Adrenal gland (tissue), 19 donors: ENCODE measurements at places on chromosomes 1 and 21. TPM values are rescaled to one million over a fixed set of nuclear protein-coding genes. Genes with fewer than 3 reads are reported as not detected.

DNA sequence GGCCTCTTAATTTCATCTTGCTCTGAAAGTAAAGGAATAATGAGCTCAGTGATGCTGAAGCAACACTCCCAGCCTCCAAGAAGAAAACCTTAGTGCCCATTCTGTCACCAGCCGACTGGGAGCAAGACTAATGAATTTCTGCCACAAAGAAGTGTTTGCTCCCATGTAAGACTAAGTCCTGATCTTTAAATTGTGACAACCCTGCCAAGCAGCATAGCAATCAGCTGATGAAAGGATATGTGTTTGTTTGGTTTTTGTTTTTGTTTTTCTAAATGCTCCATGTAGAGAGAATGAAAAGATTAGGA, 113.7 kb upstream of the PALMD start:
- no peak for DNase-seq

DNA sequence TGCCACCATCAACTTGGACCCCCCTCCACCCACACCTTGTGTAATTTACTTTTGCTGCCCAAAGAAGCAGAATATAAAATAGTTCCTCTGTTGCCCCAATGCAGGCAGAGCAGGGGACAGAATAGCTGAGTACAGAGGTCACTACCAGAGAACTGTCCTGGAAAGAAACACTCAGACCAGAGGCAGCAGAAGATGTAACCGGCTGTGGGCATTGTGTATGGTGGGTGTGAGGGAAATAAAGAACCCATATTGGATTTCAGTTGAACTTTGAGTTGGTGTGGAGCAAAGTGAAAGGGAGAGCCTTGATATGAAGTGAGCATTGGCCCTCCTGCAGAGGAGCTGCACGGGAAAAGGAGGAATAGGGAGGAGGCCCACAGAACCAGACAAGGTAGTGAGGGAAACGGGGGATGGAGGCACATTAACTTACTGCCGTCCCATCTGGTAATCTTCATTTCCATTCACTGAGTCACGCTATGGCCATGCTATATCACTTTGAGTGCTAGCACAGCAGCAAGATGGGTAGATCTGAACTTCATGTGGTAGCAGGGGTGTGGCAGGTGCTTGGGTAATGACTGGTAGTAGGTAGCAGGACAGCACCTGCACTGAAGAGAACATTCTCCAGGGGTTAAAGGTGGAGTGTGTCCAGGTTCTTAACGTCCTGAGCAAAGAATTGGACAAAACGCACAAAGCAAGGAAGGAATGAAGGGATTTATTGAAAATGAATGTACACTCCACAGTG, 56.3 kb upstream of the FBXO28 start:
- no peak for DNase-seq

GRCh38 chr1:214332946-214333798, 52.2 kb downstream of the SMYD2 start:
- DNase-seq = peak; percentile 84

GRCh38 chr1:208108213-208108608, 136.0 kb downstream of the PLXNA2 start:
- DNase-seq = no peak

DNA sequence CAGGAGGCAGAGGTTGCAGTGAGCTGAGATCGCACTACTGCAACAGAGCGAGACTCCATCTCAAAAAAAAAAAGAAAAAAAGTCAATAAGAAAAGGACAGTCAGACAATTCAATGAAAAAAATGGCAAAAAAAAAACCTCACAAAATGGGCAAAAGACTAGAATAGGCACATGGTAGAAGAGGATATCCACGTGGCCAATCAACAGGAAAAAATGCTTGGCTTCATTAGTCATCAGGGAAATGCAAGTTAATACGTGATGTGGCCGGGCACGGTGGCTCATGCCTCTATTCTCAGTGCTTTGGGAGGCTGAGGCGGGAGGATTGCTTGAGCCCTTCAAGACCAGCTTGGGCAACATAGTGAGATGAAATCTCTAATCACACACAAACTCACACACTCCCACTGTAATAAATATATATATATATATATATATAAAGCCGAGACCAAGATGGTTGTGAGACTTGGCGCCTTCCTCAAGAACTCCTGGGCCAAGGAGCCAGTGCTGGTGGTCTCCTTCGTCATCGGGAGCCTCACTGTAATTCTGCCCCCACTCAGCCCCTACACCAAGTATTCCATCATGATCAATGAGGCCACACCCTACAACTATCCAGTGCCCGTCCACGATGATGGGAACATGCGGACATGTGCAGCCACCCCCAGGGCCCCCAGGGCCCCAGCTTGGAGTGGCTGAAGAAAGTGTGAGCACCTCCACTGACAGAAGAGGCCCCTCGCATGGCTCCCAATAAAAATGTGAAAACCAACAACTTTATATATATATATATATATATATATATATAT, 22.9 kb upstream of the LEFTY2 start:
- no peak for DNase-seq

DNA sequence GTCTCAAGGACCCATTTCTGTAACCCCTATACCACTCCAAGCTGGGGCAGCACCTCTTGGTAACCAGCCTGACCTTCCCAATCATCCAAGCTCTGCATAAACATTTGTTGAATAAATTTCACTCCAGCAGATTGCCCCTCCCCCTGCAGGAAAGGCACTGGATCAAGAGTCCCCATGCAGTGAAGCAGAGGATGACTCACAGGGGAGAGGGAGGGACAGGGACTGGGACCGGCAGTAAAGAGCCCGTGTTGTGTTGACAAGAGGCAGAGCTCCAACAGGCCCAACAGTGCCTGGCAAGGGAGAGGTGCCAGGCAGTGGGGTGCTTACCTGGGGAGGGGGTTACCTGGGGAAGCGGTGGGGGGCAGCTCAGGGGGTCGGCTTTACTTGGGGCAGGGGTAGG, 32.3 kb downstream of the SLC9A1 start:
- peak; percentile 94 for DNase-seq

DNA sequence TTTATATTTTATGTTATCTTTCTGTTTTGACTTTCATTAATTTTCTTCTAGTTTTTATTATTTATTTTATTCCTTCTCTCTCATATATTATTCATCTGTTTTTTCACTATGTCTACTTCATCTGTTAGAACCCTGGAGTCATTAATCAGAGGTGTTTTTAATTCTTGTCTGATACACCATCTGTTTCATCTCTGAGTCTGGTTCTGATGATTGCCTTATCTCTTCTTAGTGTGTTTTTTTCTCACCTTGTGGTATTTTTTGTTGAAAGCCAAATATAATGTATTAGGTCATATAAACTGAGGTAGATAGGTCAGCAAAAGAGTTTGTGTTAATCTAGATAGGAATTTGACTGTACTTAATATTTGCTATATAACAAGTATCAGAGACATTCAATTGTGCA, 1005.7 kb upstream of the NCAM2 start:
- no peak for DNase-seq

- DNase-seq = no peak
These were observed 466.8 kb downstream of the DSCAM start for GRCh38 chr21:40379881-40380810.

DNA sequence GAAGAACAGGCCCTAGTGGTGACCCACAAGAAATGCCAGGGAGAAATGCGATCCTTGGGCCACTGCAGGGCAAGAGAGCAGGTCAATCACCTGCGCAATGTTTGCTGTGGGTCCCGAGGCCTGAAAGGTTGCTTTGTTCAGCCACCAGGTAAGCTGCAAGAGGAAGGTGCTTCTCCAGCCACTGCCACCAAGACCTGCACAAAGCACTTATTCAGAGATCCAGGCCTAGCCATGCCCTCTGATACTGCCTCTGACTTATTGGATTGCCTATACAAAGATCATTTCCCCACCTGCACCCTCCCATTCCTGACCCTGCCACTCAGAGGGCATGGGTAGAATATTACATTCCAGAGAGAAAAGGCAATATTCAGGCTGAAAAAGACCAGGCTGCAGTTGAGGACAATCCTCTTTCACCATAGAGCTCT, 349.4 kb upstream of the NFIA start:
- DNase-seq = no peak

GRCh38 chr1:41856944-41857285, 61.8 kb downstream of the HIVEP3 start:
- no peak for DNase-seq

GRCh38 chr1:163471779-163472650, 150.3 kb downstream of the NUF2 start:
- no peak for DNase-seq

AADACL3 gene
- not detected for total RNA-seq

MR1 gene
- total RNA-seq = 32.7 TPM

UMODL1 gene
- total RNA-seq = not detected

CAMSAP2 gene
- total RNA-seq = 22.3 TPM

UBL4B gene
- not detected for total RNA-seq

ZNF593 gene
- 30.6 TPM for total RNA-seq
